ENCODE measurements at places on chromosomes 2 and 18. TPM values are rescaled to one million over a fixed set of nuclear protein-coding genes. Genes with fewer than 3 reads are reported as not detected.

SCN3A gene
- total RNA-seq, result 0.04 TPM

SERPINB3 gene
- 0.26 TPM for total RNA-seq

SLC16A14 gene
- 1.5 TPM for total RNA-seq

REG3A gene
- not detected for total RNA-seq

SPP2 gene
- not detected for total RNA-seq

DPYSL5 gene
- 5.9 TPM for total RNA-seq

POTEF gene
- not detected for total RNA-seq

PPIL3 gene
- total RNA-seq, result 32.4 TPM

RAB17 gene
- 0.12 TPM for total RNA-seq

All from A549 treated with CpdA at 1 μM for 4 hours (cell line).